ENCODE measurements at places on chromosomes 1 and 21. TPM values are rescaled to one million over a fixed set of nuclear protein-coding genes. Genes with fewer than 3 reads are reported as not detected.

DNA sequence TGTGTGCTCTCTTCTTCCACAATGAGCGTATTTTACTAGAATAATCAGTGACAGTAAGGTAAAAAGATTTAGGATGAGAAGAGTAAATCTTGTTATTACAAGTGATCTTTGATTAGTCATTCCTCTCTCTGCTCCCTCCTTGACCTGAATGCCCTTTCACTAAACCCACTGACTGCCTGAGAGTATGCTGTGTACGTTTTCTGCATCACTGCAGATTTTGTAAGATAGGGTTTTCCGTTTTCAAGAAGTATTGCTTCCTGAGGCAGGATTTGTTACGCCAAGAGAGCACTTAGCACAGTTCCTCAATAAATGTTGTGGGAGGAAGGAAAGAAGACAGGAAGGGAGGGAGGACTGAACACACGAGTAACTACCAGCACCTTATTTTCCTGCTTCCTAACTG lies 7.7 kb upstream of the LAMB3 start:
- no peak for DNase-seq

DNA sequence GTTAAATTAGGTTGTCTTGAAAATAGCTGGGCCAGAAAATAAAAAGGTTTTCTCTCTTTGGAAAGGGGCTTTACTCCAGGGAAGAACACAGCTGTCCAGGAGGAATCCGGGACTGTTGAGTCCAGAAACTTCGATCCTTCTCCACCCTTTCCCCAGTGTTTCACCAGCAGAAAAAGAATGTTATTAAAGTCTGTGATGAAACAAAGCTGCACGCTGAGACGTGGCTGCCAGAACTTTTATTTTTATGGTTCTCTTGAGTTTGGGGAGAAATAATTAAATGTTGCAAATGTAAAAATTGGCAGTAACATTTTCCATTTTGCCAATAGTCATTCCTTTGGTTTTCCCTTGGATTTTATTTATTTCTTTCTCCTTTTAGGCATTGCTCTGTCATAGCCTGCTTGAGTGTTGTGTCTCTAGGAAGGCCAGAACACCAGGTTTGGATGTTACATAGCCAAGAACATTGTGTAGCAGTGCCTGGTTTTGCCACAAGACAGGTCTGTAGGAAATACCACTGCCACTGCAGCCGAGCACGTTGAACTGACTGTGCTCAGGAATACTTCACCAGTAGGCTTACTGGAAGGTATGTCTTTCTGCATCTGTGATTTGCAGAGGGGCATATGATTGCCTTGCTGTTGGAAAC lies 87.4 kb downstream of the ROR1 start:
- no peak for DNase-seq

DNA sequence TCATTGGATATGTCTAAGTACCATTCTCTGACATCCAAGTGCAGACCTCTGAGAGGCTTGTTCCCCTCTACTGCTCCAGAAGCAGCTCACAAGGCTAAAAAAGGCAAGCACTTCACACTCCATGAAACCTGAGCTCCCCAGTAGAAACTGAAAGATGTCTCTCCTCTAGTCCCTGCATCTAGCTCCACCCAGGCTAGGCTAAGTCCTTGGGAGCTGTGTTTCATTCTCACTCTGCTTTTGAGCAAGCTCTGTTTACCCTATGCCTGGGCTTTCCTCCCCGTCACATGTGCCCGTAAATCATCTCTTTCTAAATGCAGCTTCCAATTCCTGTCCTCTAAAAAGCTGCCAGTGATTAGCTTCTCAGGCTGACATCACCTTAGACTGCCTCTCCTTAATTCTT lies 39.0 kb downstream of the LRRC71 start:
- no peak for DNase-seq

Gene ZNF683
- 9.9 TPM for total RNA-seq

Gene SH2D1B
- total RNA-seq = not detected

Gene MAP10
- 4.0 TPM for total RNA-seq

Gene SNX7
- total RNA-seq = not detected

Data from activated naive CD8-positive, alpha-beta T cell treated with anti-CD3 and anti-CD28 coated beads, Interleukin-2, amount 10 ng/mL, durations not matched to agents 7 days and 5 days (primary cell).